Thyroid gland (tissue), 4 donors: ENCODE measurements at places on chromosomes 7 and 10. TPM values are rescaled to one million over a fixed set of nuclear protein-coding genes. Genes with fewer than 3 reads are reported as not detected.
A peak's percentile ranks its signal among the peaks of the same experiment; 100 is the strongest.

The WNT8B gene
- total RNA-seq: not detected

The NXPH1 gene
- not detected for total RNA-seq

The CAPZA2 gene
- 142 TPM for total RNA-seq

The C10orf71 gene
- not detected for total RNA-seq

The ST8SIA6 gene
- total RNA-seq: 1.7 TPM

The PGAM1 gene
- 192 TPM for total RNA-seq

The HOXA6 gene
- total RNA-seq: not detected

DNA sequence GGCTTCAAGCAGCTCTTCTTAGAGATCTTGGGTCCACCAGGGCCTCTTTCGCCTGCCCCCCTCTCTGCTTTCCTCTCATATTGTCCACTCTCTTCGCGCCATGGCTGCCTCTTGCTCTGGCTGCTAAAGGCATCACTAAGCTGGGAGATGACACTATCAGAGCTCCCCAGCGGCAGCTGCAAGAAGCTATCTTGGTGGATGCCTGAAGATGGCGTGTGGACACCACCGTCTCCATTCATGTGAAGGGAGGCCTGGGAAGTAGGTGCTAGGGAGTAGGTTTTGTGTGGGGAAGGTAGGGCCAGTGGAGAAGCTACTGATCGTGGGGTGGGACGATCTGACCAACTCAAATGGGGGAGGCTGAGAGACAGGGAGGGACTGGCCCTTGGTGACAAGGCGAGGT lies 45.9 kb upstream of the PDLIM1 start:
- no peak for DNase-seq

DNA sequence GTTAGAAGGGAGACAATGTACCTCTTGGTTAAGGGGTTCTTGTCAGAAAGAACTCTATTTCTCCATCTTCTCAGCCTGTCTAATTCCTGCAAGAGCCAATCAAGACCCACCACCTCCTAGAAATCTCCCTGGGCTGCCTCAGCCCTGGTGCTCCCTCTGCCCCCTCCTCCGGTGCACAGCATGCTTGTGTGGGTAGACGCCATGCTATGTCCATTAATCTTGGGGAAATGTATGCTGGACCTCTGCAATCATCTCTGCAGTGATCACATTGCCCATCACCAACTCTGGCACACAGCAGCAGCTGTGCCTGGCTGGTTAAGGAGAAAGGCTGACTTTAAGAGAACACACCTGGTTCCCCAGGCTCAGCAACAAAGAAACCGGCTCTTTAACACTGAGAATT lies 37.3 kb downstream of the SH3PXD2A start:
- DNase-seq: no peak

DNA sequence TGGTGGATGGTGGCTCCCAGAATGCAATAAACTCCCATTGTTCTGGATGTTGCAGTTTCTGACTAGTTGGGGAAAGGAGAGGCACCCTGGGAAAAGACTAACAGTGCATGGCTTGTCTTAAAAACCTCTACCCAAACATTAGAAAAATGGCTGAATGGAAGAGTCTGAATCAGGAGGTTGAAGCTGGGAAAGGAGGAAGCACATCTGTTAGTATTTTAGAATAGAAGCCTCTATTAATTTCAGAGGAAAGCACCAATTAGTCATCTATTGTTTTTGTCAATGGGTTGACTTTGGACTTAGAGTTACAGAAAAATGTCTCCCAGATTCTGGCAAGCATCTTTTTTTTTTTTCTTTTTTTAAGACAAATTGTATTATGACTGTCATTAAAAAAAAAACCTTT lies 56.1 kb upstream of the ELMO1 start:
- DNase-seq: no peak

DNA sequence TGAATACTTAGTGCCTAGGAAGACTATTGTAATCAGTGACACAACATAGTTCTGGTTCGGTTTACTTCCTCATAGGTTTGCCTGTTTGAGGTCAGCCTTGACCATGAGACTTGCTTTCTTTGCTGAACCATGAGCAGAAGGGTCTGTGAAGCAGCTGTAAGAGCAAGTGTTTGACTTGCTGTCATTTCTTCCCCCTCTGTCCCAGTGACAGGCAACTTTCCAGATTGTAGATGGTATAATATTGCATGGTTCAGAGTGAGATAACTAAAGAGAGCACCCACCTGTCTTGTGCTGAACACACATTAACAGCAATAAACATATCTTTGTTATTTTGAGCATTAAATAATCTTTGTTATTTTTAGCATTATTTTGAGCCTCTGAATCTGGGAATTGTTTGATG lies 9.3 kb upstream of the RTKN2 start:
- DNase-seq: no peak

- DNase-seq: peak; percentile 78
Observed at GRCh38 chr7:117835016-117835664, 38.1 kb downstream of the CTTNBP2 start.

DNA sequence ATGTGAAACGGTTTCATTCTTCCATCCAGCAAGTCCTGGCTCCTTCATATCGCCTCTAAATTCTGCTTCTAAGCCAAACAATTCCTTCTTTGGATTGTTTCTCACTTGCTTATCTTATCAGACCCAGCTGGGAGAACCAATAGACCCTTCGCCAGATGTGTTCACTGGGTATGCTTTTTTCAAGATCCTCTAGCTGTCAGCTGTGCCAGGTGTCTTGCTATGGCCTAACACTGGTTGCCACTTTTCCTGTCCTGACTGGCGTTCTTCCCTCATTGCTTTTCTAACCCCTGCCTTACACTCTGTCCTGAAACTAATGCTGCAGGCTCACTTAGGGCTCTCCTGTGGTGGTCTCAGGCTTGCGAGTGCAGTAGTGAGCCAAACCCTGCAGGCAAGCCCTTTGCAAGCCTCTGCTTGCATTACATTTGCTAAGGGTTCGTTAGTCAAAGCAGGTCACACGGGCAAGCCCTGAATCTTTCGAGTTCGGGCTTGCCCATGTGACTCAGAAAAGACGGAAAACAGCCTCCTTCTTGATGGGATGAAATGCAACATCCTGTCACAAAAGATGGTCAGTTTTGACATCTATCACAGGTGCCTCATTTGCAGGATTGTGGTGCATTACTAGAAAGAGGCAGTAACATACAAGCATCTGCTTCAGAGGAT lies 92.8 kb downstream of the VWC2 start:
- DNase-seq: no peak

DNA sequence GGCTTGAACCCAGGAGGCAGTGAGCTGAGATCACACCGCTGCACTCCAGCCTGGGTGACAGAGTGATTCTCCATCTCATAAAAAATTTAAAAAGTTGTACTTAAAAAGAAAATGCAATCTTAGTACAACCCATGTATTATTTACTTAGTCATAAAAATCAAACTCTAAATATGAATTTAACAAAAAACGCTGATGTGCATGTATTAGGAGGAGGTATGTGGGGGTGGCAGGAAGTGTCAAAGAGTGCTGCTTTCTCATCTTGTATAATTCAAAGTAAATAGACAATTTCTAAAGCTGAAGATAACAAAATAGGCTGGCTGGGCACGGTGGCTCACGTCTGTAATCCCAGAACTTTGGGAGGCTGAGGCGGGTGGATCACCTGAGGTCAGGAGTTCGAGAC lies 81.0 kb upstream of the NRBF2 start:
- no peak for DNase-seq

DNA sequence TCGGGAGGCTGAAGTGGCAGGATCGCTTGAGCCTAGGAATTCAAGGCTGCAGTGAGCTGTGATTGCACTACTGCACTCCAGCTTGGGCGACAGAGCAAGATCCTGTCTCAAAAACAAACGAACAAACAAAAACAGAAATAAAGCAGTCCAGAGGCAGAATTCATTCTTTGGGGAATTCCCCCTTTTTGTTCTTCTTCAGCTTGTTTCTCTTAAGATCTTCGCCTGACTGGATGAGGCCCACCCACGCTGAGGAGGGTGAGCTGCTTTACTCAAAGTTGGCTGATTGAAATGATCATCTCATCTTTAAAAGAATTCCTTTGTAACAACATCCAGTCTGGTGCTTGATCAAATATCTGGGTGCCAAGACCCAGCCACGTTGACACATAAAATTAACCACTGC lies 10.7 kb downstream of the MRC1 start:
- DNase-seq: no peak

- no peak for DNase-seq
Observed at GRCh38 chr10:63173468-63174232, 40.5 kb downstream of the NRBF2 start.
